ENCODE measurements at places on chromosomes 5 and 9.

DNA sequence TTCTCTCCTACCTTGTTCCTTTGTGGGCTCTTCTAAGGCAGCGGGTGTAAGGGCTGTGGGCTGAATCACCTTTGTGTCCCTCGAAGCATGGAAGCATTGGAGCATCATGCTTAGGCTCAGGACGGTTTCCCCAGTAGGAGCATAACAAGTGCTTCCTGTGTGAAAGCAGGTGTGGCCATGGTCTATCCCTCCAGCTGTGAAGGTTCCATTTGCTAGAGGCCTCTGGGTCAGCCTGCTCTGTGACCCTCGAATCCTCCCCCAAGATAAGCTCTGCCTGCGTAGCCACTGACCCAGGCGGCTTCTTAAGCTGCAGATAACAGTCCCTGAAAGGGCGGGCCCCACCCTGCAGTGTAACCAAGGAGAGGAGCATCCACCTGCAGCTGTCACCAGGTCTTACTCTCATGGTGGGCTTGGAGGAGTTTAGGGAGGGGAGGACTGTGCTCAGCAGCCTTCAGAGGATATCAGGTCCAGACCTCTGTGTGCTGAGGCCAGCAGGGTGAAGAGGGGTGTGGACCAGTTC, 8.4 kb upstream of the NDST1 start:
- DNase-seq: no peak

DNA sequence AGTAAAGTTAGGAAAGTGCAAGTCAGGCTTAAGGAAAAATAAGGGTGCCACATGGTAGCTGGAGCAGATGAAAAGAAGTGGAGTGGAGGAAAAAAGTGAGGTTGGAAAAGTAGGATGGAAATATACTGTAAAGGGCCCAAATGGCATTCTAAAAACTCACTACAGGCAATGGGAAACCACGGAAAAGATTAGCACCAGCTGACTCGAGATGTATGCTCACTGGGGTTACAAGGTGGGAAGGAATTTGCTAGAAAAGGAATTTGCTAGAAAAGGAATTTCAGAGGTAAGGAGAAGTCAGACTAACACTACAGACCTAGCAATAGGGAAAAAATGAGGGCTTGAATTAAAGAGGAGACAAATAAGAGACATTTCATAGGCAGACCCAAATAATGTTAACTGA, 3.6 kb downstream of the PSMD5 start:
- DNase-seq: no peak

GRCh38 chr5:73314395-73315257, 134.0 kb downstream of the FOXD1 start:
- peak; percentile 54 for DNase-seq

- DNase-seq: no peak
These were observed 77.0 kb downstream of the VCAN start for GRCh38 chr5:83548581-83548980.

DNA sequence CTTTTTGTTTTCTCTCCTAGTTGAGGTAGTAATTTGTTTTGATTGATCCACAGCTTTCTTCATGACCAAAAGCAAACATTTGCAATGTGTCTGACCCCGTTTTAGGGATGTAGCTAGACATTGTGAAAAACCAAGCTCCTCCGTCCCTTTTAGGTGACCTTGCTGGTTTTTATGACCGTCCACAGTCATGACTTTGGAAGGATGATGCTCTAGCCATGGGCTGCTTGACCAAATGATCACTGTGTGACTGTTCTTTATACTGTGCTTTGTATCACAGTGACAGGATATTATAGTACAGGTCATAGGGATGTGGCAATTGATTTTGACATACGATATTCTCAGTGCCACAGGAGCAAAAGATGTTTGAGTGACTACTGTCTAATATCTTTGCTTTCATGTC, 54.4 kb downstream of the KCNN2 start:
- DNase-seq: no peak

DNA sequence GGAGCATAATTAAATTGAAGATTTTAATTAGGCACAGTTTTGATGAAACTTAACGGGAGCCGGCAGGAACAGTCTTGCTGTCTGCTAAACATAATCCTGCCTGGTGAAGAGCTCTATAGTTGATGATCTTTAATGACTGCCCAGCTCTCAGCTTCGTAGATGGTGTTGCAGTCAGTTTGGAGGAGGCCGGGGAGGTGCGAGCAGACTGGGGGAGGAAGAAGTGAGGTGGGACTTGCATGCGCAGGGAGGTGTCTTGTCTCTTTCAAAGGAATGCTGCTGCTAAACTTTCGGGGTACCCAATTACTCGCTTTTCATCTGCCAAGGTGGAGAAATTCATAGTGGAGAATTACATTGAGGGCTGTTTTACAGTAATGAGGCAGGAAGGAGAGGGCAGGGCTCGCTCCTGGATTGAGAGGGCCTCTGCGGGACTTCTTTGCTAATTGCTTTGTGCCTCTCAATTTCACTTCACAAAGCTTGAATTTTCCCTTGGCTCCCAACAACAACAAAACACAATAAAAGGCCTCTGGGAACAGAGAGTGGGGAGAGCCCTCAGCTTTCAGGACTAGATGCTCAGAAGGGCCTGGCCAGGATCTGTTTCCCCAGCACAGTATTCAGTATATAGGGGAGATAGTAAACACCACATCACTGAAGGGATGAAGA, 257.9 kb upstream of the ADRA1B start:
- no peak for DNase-seq

DNA sequence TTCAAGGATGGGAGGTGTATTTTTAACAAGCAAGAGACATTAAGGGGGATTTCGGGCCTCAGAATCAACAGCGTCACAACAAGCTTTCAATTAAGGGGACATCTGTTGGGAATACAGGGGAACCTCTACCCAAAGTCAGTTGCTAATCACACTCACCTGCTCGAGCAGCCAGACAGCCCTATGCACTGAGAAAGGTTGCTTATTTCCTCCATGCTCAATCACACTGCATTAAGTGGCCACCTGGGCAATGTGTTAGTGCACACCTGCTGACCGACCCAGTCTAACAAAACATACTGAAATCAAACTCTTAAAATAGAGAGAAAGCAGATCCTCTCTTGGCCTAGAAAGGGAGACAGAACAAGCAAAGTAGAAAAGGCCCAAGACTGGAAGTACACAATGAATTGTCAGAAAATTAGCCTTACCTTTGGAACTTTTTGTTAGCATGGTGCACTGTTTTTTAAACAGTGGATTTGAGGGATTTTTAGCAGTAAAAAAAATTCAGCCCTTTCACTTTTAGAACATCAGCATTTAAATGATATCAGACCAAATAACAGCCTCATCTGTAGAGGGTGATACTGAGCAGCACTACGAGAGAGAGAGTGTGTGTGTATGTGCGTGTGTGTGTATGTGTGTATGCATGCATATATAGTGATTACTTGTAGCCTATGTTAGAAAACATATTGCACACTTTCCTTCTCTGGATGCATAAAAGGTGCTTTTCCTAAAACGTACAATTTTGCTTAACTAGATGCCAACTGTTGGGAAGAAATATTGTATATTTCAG, 1118.6 kb upstream of the DMAC1 start:
- no peak for DNase-seq

- DNase-seq: peak; percentile 74
These were observed 21.7 kb downstream of the F2RL2 start for GRCh38 chr5:76601470-76601869.

Data from epithelial cell of esophagus (primary cell).